ENCODE measurements at places on chromosomes 1 and 21. TPM values are rescaled to one million over a fixed set of nuclear protein-coding genes. Genes with fewer than 3 reads are reported as not detected.
A peak's percentile ranks its signal among the peaks of the same experiment; 100 is the strongest.

- no peak overlapping the region for H3K27ac ChIP-seq
- no peak overlapping the region for H3K4me3 ChIP-seq
- no peak for DNase-seq
- no peaks in the 10 kb centered on the region for H3K4me1 ChIP-seq
Observed at GRCh38 chr21:37555672-37556261, 189.2 kb downstream of the DYRK1A start.

DNA sequence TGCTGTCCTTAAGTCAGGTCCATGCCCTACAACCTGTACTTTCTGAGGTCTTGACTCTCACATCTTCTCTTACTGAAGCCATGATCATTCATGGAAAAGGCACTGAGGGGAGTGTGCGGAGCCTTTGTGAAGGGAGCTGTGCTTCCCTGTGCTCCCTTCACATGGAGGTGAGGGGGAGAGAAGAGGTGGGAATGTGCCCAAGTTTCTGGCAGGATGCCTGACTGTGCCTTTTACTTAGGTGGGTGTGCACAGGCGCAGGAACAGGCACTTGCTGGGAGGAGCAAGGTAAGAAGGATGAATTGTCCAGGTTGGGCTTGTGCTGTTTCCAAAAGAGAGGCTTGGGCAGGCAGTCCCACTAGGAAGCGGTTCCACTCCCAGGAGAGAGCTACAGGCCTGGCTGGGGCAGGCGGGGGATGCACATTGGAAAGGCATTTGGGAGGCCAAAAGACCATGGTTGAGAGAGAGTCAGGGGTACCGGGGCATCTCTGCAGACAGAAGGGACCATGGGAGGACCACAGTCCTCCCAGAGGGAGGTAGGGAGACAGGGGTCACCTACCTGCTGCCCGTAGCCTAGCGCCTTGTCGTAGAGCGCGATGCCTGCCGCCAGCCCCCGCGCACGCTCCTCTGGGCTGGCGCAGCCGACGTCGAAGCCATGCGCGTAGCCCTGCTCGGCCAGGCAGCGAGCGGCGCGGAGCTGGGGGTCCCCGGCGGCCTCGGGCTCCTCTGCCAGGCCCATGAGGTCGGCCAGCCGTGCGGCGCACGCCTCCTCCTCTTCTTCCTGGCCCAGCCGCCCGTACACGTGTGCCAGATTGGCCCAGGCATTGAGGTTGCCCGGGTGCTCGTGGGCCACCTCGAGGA lies 853 bp downstream of the TTC22 start:
- H3K36me3 ChIP-seq, result peaks cover 11% of the 10 kb centered on the region
- H3K4me3 ChIP-seq, result peak overlapping the region; percentile 82
- peak overlapping the region; percentile 57 for H3K27ac ChIP-seq
- H3K4me1 ChIP-seq, result peaks cover 55% of the 10 kb centered on the region
- DNase-seq, result peak; percentile 9
- H3K27me3 ChIP-seq, result no peaks in the 10 kb centered on the region

- H3K4me1 ChIP-seq, result no peaks in the 10 kb centered on the region
- DNase-seq, result no peak
- no peak overlapping the region for H3K27ac ChIP-seq
- no peaks in the 10 kb centered on the region for H3K27me3 ChIP-seq
- H3K36me3 ChIP-seq, result no peaks in the 10 kb centered on the region
Observed at GRCh38 chr1:83103341-83103740, 895.6 kb downstream of the TTLL7 start.

DNA sequence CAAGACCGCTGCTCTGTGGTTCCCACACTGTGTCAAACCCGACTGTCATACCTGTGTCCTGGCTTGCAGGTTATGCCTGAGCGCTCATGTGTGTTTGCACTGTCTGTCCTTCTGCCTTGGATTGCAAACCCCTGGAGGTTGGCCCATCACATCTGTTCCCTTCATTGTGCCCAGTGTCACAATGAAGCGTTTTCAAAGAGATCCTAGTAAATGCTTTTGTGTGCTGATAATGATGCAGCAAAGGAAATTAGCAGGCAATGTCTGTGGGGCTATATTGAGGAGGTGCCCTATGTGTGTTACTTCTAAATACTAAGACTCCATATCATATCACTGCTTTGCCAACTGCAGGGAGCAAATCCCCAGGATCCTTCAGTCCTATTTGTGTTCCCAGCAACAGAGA lies 424.4 kb upstream of the NFIA start:
- no peaks in the 10 kb centered on the region for H3K27me3 ChIP-seq
- no peak overlapping the region for H3K27ac ChIP-seq
- H3K4me1 ChIP-seq, result no peaks in the 10 kb centered on the region
- DNase-seq, result no peak
- no peaks in the 10 kb centered on the region for H3K36me3 ChIP-seq
- no peak overlapping the region for H3K4me3 ChIP-seq

- peak overlapping the region; percentile 29 for H3K4me3 ChIP-seq
- peaks cover 15% of the 10 kb centered on the region for H3K4me1 ChIP-seq
- peaks cover 26% of the 10 kb centered on the region for H3K27me3 ChIP-seq
- H3K27ac ChIP-seq, result no peak overlapping the region
Observed at GRCh38 chr1:93681989-93682412, 364 bp upstream of the BCAR3 start.

- H3K4me3 ChIP-seq, result no peak overlapping the region
- no peak for DNase-seq
- no peaks in the 10 kb centered on the region for H3K27me3 ChIP-seq
- no peaks in the 10 kb centered on the region for H3K36me3 ChIP-seq
- no peaks in the 10 kb centered on the region for H3K4me1 ChIP-seq
Observed at GRCh38 chr1:81111818-81112217, 688.9 kb upstream of the ADGRL2 start.

DNA sequence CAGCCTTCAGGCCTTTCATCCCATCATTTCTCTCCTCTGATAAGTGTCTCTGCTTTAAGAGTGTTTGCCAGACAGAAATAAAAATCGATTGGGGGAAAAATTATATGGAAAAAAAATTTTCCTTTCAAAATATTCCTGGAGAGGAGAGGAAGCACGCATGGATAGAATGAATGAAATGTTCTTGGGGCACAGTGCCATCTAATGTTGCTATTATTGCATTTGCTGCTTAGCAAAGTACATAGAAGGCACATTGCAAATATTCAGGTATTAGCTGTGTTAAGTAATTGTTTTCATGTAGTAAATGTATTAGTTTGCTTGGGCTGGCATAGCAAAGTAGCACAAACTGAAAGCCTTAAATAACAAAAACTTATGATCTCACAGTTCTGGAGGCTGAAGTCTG lies 18.1 kb downstream of the B3GALT5 start:
- no peak overlapping the region for H3K27ac ChIP-seq
- H3K4me3 ChIP-seq, result no peak overlapping the region
- H3K4me1 ChIP-seq, result no peaks in the 10 kb centered on the region
- H3K36me3 ChIP-seq, result no peaks in the 10 kb centered on the region
- no peaks in the 10 kb centered on the region for H3K27me3 ChIP-seq

- H3K27ac ChIP-seq, result no peak overlapping the region
- H3K4me3 ChIP-seq, result no peak overlapping the region
- no peaks in the 10 kb centered on the region for H3K27me3 ChIP-seq
- H3K4me1 ChIP-seq, result no peaks in the 10 kb centered on the region
- peaks cover 10% of the 10 kb centered on the region for H3K36me3 ChIP-seq
- DNase-seq, result no peak
Observed at GRCh38 chr1:97091263-97091662, 369.7 kb downstream of the PTBP2 start.

- peaks cover 51% of the 10 kb centered on the region for H3K4me1 ChIP-seq
- DNase-seq, result no peak
- H3K36me3 ChIP-seq, result no peaks in the 10 kb centered on the region
- H3K4me3 ChIP-seq, result peak overlapping the region; percentile 54
- no peak overlapping the region for H3K27ac ChIP-seq
- no peaks in the 10 kb centered on the region for H3K27me3 ChIP-seq
Observed at GRCh38 chr21:34201481-34201858, 128.1 kb downstream of the MRPS6 start.

DNA sequence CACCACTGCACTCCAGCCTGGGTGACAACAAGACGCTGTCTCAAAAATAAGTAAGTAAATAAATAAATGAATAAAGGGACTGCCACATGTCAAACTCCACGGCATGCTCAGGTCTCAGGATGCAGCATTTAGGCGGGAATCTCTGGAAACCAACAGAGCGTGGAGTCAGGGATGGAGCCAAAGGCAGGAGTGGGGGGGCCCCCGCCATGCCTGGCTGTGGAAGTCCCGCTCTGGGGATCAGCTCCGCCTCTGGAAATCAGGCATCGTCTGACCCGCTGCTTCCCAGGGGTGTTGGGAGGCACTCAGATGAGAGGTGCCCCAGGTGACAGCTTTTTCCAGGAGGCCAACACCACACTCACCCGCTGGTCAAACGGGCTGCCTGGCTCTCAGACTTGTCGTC lies 20.2 kb downstream of the KIF17 start:
- DNase-seq, result no peak
- no peaks in the 10 kb centered on the region for H3K36me3 ChIP-seq
- no peak overlapping the region for H3K4me3 ChIP-seq
- H3K4me1 ChIP-seq, result peaks cover 13% of the 10 kb centered on the region
- no peak overlapping the region for H3K27ac ChIP-seq

- DNase-seq, result no peak
- H3K4me1 ChIP-seq, result peaks cover 19% of the 10 kb centered on the region
- no peak overlapping the region for H3K4me3 ChIP-seq
- no peaks in the 10 kb centered on the region for H3K27me3 ChIP-seq
Observed at GRCh38 chr1:89130716-89131115, 4.8 kb upstream of the GBP2 start.

DNA sequence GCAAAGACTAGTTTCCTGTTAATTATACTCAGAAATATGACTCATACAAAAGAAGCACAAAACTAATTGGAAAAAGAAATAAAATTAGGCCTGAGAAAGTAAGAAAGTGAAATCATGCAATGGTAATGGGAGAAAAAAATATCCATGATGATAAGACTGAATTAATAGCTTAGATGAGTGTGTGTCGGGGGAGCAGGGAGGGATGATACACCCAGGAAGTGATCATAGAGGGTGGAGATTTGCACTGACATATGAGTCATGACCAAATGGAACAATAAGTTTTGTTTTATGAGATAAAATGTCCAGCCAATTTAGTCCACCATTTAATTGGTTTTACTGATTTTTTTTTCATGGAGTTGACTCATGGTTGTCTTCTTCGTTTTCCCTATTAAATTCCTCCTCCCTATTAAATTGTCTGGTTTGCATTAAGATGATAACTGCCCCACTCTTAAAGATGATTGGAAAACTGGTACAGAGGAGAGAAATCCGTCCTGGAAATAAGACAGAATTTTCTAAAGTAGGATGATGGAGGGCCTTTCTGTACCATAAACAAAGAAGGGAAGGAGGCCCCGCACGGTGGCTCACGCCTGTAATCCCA lies 111.7 kb upstream of the KCNJ6 start:
- no peak for DNase-seq
- no peak overlapping the region for H3K4me3 ChIP-seq
- H3K27ac ChIP-seq, result no peak overlapping the region

DNA sequence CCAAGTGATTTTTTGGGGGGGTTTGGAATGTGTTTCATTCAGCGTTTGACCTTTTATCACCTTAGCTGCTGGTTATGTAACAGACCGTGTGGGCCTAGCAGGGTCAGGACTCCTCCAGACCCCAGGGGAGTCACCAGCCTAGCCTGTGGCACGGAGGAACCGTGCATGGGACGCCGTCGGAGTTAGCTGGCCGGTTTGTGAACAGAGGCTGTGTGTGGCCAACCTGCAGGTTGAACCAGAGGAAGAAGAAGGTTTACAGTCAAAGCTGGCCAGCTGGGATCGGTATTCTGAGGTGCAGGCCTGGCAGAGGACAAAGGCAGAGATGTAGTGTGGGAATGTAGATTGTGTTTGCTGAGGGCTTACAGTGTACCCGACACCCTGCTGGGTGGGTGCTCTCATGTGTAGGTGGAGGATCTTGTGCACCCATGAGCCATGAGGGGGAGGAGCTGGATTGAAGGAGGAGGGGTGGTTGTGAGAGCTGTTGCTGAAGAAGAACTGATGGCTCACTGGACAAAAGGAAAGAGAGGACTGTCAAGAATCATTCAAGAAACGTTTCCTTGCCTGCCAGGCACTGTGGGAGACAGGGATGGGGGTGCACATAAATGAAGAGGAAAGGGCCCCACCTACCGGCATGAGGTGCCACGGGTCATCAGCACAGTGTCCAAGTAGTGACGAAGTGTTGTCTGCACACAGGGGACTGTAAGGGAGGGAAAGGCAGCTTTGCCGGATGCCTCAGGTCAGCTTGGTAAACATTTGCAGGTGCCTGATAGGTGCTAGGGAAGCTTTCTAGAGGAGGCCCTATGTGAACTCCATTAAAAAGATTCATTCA lies 40.0 kb upstream of the PWP2 start:
- no peak overlapping the region for H3K4me3 ChIP-seq
- peaks cover 93% of the 10 kb centered on the region for H3K36me3 ChIP-seq
- H3K27ac ChIP-seq, result no peak overlapping the region
- DNase-seq, result no peak
- peaks cover 20% of the 10 kb centered on the region for H3K4me1 ChIP-seq

GRCh38 chr1:190168116-190168892 lies 309.4 kb downstream of the BRINP3 start:
- no peaks in the 10 kb centered on the region for H3K36me3 ChIP-seq
- no peaks in the 10 kb centered on the region for H3K4me1 ChIP-seq
- DNase-seq, result no peak
- H3K27ac ChIP-seq, result no peak overlapping the region
- no peak overlapping the region for H3K4me3 ChIP-seq

DNA sequence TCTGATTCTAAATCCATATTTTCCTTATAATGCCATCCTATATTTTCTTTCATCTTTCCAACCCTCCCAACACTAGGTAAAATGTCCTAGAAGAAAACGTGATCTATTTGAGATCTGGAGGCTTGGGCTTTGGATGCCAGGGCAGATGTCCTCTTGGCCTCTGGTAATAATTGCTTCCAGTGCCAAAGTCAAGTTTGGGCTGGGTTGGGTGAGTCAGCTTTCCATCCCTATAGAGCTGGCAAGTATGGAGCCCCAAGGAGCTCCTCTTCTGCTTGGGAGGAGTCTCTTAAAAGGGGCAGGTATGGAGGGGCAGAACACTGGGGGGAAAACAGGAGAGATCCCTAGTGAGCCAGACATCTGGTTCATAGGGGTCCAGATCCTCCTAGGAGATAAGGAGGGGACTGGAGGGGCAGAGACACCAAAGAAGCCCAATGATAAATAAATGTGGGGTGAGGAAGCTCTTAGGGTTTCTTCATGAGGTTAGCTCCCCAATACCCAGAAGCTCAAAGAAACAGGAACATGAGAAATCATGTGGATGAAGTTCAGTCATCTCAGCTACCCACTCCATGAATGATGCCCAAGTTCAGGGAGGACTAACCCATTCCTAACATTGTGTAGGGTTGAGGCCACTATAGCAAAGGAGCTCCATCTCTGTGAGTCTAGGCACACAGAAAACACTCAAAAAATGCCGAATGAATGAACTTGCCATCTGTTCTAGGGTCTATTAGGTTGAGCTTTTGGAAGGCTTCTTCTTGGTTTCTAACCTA lies 3.5 kb downstream of the C1orf116 start:
- no peak overlapping the region for H3K27ac ChIP-seq
- H3K4me3 ChIP-seq, result no peak overlapping the region
- H3K4me1 ChIP-seq, result no peaks in the 10 kb centered on the region
- H3K27me3 ChIP-seq, result peaks cover 25% of the 10 kb centered on the region
- H3K36me3 ChIP-seq, result no peaks in the 10 kb centered on the region

H6PD gene
- 13.9 TPM for total RNA-seq

UTS2 gene
- total RNA-seq, result not detected

CELA2B gene
- not detected for total RNA-seq

NOC2L gene
- total RNA-seq, result 52.0 TPM
